Right hindlimb (tissue), 1 donor: ENCODE measurements at places on chromosomes 7 and 10.

GRCh38 chr10:3554121-3554522 lies 230.9 kb downstream of the KLF6 start:
- no peak for DNase-seq

GRCh38 chr7:45184326-45185027 lies 26.9 kb downstream of the RAMP3 start:
- DNase-seq: no peak

- no peak for DNase-seq
These were observed 117.7 kb upstream of the PODXL start for GRCh38 chr7:131674131-131674530.

DNA sequence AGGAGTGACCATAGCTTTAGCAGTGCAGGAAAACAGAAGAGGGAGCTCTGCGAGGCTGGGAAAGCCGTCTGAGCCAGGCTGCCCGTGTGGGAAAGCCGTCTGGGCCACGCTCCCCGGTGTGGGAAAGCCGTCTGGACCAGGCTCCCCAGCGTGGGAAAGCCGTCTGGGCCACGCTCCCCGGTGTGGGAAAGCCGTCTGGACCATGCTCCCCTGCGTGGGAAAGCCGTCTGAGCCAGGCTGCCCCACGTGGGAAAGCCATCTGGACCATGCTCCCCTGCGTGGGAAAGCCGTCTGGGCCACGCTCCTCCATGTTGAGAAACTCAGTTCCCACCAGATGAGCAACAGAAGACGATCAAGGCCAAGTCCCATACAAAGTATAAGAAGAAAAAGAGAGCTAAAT lies 101.8 kb downstream of the GALNT11 start:
- no peak for DNase-seq

DNA sequence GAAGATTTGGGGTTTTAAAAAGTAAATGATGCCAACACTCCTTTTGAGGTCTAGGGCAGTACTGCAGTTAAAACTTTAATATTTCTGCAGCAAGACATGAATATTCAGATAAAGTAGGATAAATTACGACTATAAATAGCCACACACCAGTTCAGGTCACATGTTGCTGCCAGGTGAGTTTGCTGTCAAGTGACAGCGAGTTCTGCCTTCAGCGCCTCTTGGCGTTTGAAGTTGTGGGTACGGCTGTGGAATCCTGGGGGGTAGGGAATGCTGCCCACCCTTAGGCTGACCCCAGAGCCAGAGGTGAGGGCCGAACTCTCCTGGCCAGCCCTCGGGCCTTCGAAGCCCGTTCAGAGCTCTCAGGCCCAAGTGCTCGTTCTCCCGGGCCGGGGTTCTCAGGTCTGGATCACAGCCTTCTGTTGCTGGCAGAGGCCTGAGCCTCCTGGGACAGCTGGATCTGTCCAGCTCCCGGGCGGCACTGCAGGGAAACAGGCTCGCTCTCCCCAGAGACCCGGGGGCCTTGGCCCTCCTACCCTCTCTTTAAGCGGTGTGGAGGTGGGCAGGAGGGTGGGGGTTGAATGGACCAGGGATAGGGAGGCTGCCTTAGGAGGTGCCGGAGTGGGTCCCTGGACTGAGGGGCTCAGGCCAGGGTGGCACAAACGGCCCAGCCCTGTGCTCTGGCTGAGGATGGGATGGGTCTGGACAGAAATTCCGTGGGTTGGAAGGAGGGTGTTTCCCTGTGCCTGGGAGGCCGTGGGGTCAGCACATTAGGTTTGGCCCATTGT lies 5.4 kb downstream of the BRI3 start:
- DNase-seq: no peak

GRCh38 chr7:131964203-131964602 lies 407.8 kb upstream of the PODXL start:
- no peak for DNase-seq

- no peak for DNase-seq
These were observed 59.5 kb upstream of the HECTD2 start for GRCh38 chr10:91350651-91351081.

DNA sequence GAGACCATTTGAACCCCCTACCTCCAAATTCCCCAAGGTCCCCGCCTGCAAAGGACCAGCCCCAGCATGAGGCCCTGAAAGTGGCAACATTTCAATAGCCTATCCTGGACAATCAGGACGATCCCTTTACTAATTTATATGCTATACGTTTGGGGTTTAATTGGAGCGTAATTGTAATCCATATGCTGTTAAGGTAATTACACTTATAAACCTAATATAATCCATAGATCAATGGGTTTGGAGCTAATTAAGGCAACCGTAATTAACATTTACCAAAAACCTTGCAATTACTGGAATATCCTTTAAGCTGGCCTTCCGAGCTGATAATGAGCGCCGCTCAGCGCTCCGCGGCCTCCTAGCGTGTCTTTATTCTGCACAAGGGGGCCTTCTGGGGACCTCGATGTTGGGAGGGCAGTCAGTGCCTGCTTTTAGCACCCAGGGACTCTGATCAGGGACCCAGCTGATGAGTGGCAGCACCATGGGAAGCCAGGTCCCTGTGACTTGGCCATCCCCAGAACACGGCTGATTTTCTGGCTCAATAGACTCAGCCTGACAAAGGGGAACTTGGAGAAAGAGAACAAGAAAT lies 91.2 kb downstream of the LHPP start:
- DNase-seq: no peak
